Central memory CD8-positive, alpha-beta T cell (primary cell): ENCODE measurements at places on chromosomes 16 and 17.

DNA sequence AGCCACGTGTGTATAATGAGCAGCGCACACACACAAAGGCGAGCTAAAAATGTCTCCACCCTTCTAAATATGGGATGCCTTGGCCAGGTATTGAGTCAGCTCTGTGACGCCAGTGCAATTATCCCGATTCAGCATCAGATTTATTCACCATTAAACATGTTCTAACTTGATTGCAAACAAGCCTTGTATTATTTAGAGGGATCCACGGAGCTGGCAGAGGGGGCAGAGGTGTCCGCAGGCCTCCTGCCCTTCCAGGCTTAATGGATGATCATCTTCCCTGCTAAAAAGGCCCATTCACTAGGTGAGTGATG is 591.7 kb downstream of the MAF start:
- no peak for DNase-seq

GRCh38 chr17:3964203-3965117 is at the start of gene ATP2A3:
Gene ATP2A3 (minus strand): TSS chr17:3964437. CDS start chr17:3964291, 146 bp downstream.
- DNase-seq: peak; percentile 35

DNA sequence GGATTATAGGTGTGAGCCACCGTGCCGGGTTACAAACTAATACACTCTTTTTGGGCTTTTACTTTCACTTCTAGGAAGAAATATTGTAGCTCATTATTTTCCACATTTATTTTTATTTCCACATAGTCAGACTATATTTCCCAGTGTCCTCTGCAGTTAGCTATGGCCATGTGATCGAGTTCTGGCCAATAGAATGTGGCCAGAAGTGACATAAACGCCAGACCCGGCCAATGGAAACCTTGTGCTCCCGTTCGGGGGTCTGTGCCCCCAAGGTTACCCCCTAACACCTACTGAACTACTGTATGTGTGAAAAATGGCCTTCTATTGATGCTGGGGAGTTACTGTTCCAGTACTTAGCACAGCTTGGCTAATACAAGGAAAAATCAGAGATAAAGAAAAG is 13.2 kb upstream of the RPTOR start:
- DNase-seq: no peak

DNA sequence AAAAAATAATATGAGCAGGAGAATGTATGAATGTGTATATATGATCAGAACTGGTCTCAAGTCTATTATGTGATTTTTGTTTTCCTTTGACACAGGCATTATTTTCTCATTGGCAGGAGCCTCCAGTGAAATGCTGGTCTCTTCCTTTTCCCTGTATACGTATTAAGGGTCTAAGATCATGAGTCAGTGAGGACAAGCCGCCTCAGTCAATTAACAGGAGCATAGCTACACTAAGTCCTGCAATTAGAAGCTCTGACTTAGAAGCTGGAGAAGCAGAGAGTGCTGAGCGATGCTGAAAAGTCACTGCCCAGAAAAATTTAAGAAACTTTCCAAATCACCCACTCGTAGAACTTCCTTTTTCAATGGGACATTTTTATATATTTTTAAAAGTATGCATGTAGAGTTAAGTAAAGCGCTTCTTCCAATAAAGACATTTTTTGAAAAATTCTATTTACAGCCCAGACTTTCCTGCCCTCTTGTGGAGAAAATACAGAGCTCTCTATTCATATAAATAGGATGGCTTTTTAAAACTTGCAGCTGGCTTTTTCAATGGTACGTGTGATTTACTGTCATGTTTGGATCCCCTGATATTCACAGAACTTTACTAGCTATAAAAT is 70.2 kb upstream of the PSMD7 start:
- no peak for DNase-seq

DNA sequence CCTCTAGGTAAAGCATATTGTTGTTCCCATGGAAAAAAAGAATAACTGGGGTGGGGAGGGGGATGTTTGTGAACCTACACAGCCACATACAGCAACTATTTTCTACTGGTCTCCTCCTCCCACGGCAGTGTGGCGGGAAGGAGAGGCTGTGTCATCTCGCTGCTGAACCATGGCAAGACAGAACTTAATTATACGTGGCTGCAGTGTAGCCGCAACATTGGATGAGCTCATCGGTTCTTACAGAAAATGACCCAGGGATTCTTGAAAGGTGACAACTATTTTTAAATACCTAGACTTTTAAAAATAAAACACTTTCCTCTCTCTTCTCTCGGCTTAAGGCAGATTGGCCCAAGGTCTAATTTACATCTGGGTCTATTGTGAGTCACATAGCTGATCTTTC is 19.8 kb upstream of the TEKT3 start:
- DNase-seq: no peak

- DNase-seq: no peak
Observed at GRCh38 chr16:9049241-9049640, 42.2 kb upstream of the HAPSTR1 start.
